ENCODE measurements at places on chromosomes 5 and 9.

GRCh38 chr9:23769307-23769935, 56.6 kb downstream of the ELAVL2 start:
- DNase-seq: peak; percentile 27

- DNase-seq: no peak
Observed at GRCh38 chr5:66652818-66653217, 56.6 kb downstream of the MAST4 start.

- no peak for DNase-seq
Observed at GRCh38 chr5:404666-405241, 38.2 kb upstream of the EXOC3 start.

- DNase-seq: no peak
Observed at GRCh38 chr9:14156046-14156445, 157.9 kb downstream of the NFIB start.
